Retina (tissue), 1 donor: ENCODE measurements at places on chromosomes 6 and 20.

GRCh38 chr20:23081263-23081819, 4.8 kb downstream of the CD93 start:
- no peak for DNase-seq

DNA sequence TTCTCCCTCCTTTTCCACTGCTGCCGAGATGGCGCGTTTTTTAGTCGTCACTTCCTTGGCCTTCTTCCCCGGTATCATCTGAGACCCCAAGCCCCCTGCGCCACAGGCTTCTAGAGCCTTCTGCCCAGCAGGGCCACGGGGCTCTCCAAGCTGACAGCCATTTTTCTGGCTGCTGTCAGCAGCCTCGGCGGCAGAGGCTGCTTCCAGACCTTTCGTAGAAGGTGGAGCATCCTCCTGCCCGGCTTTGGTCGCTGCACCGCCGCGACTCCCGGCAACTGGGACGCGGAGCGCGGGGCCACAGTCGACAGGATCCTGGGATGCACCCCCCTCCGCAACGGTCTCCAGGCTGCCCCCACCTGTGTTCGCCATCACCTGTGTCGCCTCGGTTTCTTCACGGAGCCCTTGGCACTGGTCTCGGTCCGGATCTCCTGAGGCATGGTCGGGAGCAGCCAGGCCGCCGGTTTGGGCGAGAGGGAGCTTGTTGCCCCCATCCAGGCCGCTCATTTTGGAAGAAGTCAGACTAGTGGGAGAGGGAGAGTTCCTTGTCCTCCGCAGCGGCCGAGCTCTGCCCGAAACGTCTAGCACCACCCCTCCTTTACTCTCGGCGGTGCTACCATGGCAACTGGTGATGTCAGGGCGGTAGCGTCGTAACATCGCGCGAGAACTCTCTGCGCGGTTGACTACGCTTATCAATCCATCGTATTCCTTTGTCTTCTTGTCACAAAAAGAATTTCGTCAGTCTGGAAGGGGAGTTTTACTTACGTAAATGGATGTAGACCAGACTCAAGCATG, at the start of gene TSPYL4:
TSS of gene TSPYL4 (minus strand) at position 571 of the 792 bp plus-strand sequence. CDS start at position 504, 67 bp downstream.
- DNase-seq = peak; percentile 96

- no peak for DNase-seq
Measured at GRCh38 chr20:37190354-37191112, 11.2 kb upstream of the MROH8 start.

DNA sequence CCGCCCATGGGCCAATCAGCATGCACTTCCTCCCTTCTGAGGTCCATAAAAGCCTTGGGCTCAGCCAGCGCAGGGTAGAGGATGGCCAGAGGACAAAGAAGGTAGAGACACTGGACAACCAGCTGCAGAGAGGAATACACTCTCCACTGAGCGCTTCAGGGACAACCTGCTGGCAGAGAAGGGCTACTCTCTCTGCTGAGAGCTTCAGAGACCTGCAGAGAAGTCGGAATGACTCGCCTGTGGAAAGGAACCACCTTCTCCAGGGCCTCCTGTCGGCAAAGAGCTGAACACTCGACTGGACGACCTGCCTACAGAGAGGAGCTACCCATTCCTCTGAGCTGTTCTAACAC, 31.4 kb upstream of the SLA2 start:
- no peak for DNase-seq

DNA sequence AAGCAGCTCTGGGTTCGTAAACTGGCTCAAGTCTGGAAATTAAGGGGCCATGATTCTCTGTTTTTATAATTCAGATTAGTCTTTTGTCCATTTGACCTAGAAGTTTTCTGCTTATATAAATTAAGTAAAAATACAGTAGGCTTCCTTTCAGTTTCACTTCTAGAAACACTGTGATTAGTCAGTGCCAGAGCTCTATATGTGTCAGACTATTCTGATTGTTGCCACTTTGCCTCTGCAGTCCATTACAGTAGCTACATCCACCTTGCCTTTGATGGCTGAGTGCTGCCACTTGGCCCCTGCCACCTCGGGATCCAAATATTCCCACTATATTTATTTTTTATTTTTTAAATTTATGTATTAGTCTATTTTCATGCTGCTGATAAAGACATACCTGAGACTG, 7.9 kb downstream of the ZC2HC1B start:
- no peak for DNase-seq

- no peak for DNase-seq
Measured at GRCh38 chr20:20734475-20734948, 22.1 kb upstream of the RALGAPA2 start.

- no peak for DNase-seq
Measured at GRCh38 chr6:16420715-16421461, 182.5 kb downstream of the GMPR start.

DNA sequence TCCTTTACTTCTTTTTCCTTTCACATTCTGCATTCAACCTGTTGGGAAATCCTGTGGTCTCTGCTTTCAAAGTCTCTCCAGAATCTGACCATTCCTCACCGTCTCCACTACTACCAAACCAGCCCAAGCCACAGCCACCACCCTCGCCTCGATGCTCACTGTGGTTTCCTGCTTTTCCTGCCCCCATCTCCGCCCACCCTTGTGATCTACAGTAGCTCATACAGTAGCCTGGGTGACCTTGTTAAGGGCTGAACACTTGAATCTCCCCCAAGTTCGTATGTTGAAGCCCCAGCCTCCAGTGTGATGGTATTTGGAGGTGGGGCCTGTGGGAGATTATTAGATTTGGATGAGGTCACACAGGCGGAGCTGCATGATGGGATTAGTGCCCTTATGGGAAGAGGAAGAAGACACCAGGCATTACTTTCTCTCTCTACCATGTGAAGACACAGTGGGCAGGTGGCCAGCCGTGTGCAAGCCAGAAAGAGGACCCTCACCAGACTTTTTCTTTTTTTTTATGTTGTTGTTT, 189.0 kb upstream of the UST start:
- DNase-seq = no peak

GRCh38 chr20:22160101-22160652, 424.2 kb downstream of the FOXA2 start:
- no peak for DNase-seq

GRCh38 chr6:71420095-71420692, 131.6 kb downstream of the OGFRL1 start:
- DNase-seq = no peak

- no peak for DNase-seq
Measured at GRCh38 chr20:50126662-50127061, 13.7 kb upstream of the UBE2V1 start.

GRCh38 chr6:112432853-112433252, 85.7 kb downstream of the RFPL4B start:
- DNase-seq = no peak

DNA sequence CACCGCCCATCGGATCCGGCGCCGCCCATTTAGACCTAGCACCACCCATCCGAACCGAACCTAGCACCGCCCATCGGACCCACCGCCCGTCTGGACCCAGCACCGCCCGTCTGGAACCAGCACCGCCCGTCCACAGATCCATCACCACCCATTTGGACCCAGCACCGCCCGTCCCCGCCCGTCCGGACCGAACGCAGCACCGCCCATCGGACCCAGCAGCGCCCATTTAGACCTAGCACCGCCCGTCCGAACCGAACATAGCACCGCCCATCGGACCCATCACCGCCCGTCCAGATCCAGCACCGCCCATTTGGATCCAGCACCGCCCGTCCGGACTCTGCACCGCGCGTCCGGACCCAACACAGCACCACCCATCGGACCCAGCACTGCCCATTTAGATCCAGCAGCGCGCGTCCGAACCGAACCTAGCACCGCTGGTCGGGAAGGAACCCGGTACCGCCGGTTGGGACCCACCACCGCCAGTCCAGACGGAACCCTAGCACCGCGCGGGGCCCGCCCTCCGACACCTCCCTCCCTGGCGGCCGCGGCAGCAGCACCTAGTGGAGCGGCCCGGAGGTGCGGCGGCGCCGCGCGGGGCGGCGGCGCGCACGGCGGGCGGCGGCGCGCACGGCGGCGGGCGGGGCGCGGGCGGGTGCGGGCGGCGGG, 348 bp upstream of the AFDN start:
- DNase-seq = peak; percentile 77

DNA sequence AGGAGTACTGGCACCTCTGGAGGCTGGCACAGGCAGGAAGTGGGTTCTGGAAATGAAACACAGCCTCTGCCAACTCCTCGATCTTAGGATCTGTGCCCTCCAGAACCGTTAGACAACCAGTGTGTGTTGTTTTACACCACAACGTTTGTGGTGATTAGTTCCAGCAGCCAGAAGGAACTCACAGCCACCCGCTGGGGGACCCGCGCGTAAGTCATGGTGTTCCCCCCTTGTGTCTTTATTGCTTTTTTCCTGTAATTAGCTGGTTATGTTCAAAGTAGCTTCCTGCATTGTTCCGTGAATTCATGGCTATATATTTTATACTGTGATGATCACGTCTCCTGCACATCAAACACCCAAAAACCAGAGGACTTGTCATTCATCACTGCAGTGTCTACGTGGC, 117.4 kb downstream of the RNASET2 start:
- DNase-seq = no peak

DNA sequence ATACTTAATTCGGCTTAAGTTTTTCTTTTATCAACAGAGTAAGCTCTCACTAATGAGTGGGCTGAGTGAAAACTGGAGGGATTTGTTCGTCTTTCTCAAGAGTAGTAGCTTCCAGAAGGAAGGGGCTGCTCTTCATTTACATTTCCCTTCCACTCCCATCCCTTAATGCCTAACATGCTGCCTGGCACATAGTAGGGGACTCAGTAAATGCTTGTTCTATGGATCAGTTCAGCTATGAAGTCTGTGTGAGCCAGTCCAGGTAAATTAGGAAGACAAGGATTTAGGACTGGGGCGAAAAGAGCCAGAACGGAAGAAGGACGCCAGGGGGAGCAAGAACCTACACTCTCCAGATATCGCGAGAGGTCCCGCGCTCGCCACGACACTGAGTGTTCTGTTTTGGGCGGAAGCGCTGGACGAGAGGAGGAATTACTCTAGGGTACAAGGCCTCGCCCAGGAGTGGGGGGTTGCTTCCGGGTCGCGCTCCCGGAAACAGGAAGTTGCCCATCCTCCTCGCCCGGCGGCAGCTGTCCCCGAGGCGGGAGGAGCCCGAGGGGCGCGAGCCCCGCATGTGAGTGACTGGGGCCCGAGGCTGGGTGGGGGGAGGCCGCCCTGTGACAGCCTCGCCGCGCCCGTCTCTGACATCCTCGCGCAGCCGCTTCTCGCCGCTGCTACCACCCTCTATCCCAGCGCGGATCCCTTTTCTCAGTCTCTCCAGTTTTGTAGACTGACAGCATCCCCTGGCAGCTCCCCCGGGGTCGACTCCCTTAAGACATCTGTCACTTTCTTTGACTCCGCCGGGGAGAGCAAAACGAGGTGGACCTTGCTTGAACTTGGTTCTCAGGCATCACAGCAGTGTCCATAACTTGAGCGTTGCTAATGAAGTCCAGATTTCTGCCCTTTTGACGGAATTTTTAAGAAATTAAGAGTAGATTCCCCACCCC, at the start of gene C6orf89:
TSS of gene C6orf89 (plus strand) at position 492 of the 941 bp plus-strand sequence. CDS start 13,493 bp downstream, outside the sequence.
- peak; percentile 97 for DNase-seq

- DNase-seq = no peak
Measured at GRCh38 chr20:36498386-36499179, 42.7 kb upstream of the MYL9 start.

GRCh38 chr6:22067122-22067521, 229.7 kb downstream of the PRL start:
- no peak for DNase-seq

DNA sequence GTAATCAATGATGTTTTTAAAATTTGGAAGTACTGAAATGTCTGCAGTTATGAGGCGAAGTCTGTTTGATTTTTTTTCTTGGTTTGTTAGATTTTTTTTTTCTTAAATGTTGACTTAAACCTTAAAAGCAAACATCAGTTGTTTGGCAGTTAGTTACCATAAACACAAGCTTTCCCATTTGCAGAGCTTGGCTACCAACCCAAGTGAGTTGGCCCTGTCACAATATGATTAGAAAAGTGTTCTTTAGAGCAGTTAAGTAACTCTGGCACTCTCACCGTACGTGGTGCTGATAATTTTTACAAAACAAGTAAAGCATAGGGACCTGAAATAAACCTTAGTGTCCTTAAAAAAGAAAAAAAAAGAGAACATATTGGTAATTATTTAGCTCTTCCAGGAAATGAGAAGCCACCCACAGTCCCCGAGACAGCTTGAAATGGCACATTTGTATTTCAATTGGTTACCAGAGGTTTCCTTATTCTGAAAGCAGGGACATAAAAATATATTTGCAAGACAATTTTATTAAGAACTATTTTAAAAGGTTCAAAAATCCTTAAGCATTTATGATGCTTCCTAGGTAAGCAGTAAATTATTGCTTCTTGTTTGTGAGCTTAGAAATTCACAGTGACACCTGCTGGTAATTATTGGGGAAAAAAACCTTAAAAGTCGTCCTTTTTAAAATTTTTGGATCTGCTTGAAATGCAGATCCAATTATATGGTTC, 3.9 kb downstream of the HEY2 start:
- DNase-seq = no peak

GRCh38 chr6:140001821-140002341, 627.4 kb upstream of the CITED2 start:
- DNase-seq = no peak

DNA sequence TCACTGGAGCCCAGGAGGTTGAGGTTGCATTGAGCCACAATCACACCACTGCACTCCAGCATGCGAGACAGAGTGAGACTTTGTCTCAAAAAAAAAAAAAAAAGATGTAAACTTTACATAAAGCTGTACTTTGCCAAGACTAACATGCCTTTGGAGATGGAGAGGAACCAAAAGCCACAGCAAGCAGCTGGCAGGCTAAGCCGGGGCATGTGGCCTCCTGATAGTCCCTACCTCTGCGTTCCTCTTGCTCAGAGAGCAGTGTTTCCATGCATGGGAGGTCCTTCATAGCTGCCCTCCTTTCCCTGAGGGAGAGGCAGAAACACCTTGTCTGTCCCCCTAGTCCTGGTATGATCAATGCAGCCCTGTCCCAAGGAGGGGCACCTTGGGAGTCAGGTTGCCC, 35.2 kb downstream of the SPATA2 start:
- no peak for DNase-seq

GRCh38 chr6:145247692-145248419, 487.5 kb downstream of the EPM2A start:
- no peak for DNase-seq

GRCh38 chr6:100595456-100595855, 130.7 kb upstream of the SIM1 start:
- DNase-seq = no peak

- no peak for DNase-seq
Measured at GRCh38 chr6:155171747-155172449, 91.9 kb upstream of the CLDN20 start.

GRCh38 chr20:62714006-62714405, 5.4 kb downstream of the NTSR1 start:
- DNase-seq = no peak

DNA sequence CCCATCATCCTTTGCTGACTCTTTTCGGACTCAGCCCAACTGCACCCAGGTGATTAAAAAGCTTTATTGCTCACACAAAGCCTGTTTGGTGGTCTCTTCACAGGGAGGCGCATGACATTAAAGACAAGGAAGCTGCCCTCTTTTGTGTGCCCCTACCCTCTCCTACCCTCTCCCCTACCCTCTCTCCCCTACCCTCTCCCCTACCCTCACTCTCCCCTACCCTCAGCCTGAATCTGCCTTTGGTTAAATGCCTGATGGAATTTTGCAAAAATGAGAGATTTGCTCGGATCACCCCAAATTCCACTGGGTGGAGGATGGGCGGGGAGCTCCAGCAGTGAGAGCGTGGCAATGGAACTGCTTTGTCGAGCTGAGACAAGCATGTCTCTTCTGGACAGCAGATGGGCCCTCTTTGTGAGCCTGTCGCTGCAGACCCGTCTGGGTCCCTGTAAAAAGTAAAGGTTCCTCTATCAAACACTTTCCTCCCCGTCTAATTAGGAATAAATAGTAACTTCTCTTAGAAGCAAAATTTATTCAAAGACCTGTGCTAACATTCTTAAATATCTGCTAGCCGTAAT, 76.4 kb upstream of the MLN start:
- DNase-seq = no peak
